ENCODE measurements at places on chromosomes 4 and X.

DNA sequence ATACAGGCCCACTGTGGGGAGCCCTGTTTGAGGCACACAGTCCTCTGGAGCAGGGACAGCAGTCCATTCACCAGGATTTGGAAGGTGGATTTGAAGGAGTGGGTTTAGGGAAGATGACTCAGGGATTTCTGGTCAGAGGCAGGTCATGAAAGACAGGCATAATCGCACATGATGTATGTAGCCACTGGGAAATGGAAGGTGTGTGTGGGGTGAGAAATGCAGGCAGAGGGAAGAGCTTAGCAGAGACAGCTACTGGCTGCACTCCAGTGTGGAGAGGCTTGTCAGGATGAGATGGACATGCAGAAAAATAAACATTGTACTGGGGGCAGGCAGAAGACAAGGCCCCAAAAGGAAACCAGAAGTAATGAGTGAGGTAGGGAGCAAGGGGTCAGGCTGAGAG lies 85.2 kb upstream of the STS start:
- DNase-seq, result no peak

DNA sequence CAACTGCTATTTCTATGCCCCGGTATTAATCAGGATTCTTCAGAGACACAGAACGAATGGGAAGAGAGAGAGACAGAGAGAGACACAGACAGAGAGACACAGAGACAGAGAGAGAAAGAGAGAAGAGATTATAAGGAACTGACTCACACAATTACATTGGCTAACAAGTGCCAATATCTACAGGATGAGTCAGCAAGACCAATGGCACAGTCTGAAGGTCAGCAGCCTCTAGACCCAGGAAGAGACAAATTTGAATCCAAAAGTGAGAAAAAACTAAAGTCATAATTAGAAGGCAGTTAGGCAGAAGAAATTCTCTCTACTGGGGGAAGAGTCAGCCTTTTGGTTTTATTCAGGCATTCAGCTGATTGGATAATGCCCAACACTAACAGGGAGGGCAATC lies 187.3 kb downstream of the MAB21L2 start:
- DNase-seq, result no peak

GRCh38 chr4:176817204-176817603 lies 24.5 kb upstream of the VEGFC start:
- no peak for DNase-seq

- no peak for DNase-seq
Observed at GRCh38 chr4:3238721-3239120, 10.2 kb upstream of the MSANTD1 start.

- no peak for DNase-seq
Observed at GRCh38 chr4:10732914-10733415, 48.4 kb upstream of the CLNK start.

DNA sequence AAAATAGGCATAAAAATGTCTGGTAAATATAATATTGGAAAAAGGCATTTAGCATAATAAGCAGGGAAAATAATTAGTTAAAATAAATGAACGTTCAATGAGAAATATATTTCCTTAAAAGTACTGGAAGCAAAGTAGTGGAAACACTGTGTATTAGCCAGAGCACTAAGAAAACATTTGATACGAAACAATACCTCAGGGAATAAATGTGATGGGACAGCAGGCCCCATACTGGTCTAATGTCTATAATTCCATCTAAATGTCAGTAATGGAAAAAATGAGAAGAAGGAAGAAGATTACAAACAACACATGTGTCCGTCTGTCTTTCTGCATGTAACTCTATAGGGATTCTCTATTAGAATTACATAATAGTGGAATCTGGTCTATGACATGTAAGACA lies 79.0 kb downstream of the PDE5A start:
- no peak for DNase-seq

GRCh38 chr4:152462695-152463094 lies 73.2 kb downstream of the FBXW7 start:
- DNase-seq, result no peak

- no peak for DNase-seq
Observed at GRCh38 chr4:77196866-77197265, 39.9 kb downstream of the CCNG2 start.

GRCh38 chr4:41442810-41443209 lies 95.1 kb upstream of the LIMCH1 start:
- DNase-seq, result no peak

DNA sequence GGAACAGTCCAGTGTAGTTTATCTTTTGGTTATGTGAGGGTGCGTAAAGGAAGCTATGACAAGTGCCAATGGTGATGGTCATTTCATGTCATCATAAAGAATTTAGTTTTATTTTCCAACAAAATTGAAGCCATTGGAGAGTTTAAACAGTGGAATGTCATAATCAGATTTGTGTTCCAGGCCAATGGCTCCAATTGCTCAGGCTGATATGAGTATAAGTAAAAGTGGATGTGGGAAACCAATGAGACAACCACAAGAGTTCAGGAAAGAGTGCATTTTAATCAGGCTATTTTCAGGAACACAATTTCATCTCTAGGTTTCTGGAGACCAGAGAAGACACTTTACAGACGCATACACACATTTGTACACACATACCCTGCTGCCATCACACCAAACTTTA lies 20.7 kb downstream of the SPANXC start:
- DNase-seq, result no peak

- no peak for DNase-seq
Observed at GRCh38 chr4:105352826-105353225, 121.0 kb downstream of the PPA2 start.

- DNase-seq, result no peak
Observed at GRCh38 chrX:114344756-114345349, 239.0 kb upstream of the HTR2C start.

GRCh38 chr4:6575503-6576240 lies 683 bp downstream of the MAN2B2 start:
- no peak for DNase-seq

DNA sequence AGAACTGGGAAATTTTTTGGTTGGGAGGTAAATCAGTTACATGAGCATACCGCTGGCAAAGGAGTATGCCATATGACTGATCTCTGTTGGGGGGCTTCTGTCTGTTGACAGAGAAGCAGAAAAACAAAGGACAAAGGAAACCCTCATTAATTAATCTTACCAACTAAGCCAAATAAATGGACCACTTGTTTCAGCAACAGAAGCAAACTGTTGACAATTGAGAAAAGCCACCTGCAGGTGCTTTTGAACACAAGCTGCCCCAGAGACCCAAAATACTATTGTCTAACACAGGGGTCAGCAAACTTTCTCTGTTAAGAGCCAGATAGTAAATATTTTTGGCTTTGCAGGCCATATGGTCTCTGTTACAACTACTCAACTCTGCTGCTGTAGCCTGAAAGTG lies 7.0 kb upstream of the FRYL start:
- no peak for DNase-seq

- no peak for DNase-seq
Observed at GRCh38 chrX:7390441-7390840, 242.5 kb upstream of the PUDP start.

DNA sequence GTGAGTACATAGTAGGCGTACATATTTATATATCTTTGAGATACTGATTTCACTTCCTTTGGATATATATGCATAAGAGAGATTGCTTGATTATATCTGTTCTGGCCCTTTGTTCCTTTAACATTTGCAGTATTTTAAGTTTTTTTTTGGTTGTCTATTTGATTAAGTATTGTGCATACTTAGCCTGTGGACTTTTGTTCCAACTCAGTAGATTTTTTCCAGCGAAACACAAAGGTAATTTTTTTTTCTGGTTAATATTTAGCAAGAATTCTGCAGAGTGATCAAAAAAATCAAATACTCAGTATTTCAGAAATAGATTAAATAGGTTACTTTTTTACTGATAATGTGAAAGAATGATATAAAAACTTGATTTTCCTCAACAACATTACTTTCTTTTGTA lies at the start of gene AFM:
AFM (plus strand) TSS at position 388 of the 400 bp plus-strand sequence. CDS start 31 bp downstream, outside the sequence.
- DNase-seq, result no peak

All from right forelimb (tissue), 1 donor.